ENCODE measurements at places on chromosomes 5 and 9.

GRCh38 chr5:163509291-163509951 is 4.0 kb downstream of the MAT2B start:
- no peaks in the 10 kb centered on the region for H3K27me3 ChIP-seq
- H3K4me1 ChIP-seq: peaks cover 31% of the 10 kb centered on the region
- H3K36me3 ChIP-seq: peaks cover 15% of the 10 kb centered on the region
- peak overlapping the region; percentile 87 for H3K27ac ChIP-seq
- no peak for DNase-seq
- peak overlapping the region; percentile 74 for H3K4me3 ChIP-seq

DNA sequence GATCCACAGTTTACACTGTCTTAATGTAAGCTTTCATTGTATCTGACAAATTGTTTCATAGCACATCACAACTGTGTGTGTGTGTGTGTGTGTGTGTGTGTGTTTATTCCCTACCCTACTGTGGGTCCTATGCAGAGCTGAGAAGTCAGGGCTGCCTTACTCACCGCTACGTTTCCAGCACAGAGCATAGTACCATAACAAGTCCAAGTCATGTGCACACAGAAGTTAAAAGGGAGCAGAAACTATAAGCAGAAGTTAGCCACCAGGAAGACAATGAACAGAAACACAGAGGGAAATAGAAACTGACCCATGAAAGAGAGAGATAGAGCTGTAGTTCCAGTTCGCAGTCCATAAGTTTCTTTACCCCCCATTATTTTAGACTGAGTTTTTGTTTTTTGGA is 38.2 kb upstream of the DMXL1 start:
- no peaks in the 10 kb centered on the region for H3K36me3 ChIP-seq
- no peak overlapping the region for H3K27ac ChIP-seq
- H3K4me3 ChIP-seq: no peak overlapping the region
- no peaks in the 10 kb centered on the region for H3K4me1 ChIP-seq

DNA sequence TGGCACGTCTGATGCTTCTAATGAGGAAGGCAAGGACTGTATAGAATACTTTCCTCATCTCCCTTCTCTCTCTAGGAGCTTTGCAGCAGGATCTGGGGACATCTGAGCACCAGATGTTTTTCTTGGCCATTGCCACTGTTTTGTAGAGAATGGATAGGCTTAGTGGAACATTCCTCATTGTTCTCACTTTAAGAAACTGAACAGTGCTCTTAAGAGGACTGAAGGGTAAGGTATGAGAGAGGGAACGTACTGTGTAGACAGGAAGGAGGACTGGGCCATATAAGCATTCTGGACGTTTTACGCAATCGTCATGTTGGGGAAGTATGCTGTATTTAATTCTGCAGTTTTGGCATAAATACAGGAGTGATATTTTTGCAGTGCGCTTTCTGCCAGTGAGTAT is 70.6 kb downstream of the SMARCA2 start:
- H3K4me1 ChIP-seq: no peaks in the 10 kb centered on the region
- H3K36me3 ChIP-seq: peaks cover 64% of the 10 kb centered on the region
- no peak overlapping the region for H3K4me3 ChIP-seq
- DNase-seq: no peak
- no peak overlapping the region for H3K27ac ChIP-seq

GRCh38 chr5:161460741-161461140 is 85.8 kb downstream of the GABRB2 start:
- H3K4me3 ChIP-seq: no peak overlapping the region
- no peaks in the 10 kb centered on the region for H3K36me3 ChIP-seq
- H3K27me3 ChIP-seq: no peaks in the 10 kb centered on the region
- no peak for DNase-seq

- no peak overlapping the region for H3K4me3 ChIP-seq
- no peak for DNase-seq
- peaks cover 18% of the 10 kb centered on the region for H3K36me3 ChIP-seq
- no peaks in the 10 kb centered on the region for H3K27me3 ChIP-seq
- no peak overlapping the region for H3K27ac ChIP-seq
- no peaks in the 10 kb centered on the region for H3K4me1 ChIP-seq
Observed at GRCh38 chr9:75168270-75169178, 80.2 kb downstream of the OSTF1 start.

All from type B pancreatic cell (in vitro differentiated cells).